ENCODE measurements at places on chromosomes 2 and 18.

DNA sequence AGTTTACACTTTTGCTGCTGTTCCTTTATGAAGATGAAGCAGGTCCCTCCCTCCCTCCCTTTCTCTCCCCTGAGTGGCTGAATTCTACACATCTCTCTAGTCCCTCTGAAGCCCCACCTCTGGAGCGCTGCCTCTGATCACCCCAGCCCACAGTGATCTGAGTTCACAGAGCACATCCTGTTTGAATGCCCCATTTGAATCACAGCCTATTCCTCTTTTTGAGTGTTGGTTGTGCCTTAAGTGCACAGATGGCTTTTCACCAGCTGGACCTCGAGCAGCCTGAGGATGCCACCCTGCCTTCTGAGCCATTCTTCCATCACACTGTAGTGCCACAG is 87.1 kb downstream of the ITGB1BP1 start:
- DNase-seq: no peak

DNA sequence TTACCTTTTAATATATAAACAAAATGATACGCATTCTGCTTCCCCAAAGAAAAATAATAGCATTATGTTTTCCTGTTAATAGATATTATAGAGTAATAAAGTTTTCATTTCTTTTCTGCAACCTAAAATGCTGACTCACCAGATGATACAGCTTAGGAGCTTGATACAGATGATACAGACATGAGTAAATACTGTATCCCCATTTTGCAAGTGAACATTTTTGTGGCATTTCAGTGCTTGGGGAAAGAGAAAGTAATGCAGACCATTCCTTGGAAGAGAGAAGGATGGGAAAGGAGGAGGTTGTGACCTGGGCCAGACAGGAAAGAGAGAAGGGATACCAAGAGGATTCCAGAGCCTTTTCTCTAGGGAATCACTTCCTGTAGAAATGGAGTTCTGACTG is 97.5 kb upstream of the FSHR start:
- DNase-seq: no peak

DNA sequence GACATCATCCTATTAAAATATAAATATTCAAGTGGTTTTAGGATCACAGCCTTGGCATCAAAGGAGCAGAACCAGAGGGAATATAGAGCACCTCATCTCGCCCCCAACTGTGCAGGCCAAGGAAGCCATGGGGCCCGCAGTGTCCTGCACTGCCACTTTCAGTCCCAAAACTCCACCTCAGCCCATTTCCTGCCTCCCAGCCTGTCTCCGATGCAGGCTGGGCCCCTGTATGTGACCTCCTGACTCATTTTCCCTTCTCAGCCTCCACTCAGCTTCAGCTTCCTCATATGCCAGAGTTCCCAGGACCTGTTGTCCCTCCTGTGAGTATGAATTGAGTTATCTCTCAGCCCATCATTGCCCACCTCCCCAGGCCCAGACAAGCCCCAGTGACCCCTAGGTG is 72.9 kb upstream of the GLI2 start:
- DNase-seq: no peak

DNA sequence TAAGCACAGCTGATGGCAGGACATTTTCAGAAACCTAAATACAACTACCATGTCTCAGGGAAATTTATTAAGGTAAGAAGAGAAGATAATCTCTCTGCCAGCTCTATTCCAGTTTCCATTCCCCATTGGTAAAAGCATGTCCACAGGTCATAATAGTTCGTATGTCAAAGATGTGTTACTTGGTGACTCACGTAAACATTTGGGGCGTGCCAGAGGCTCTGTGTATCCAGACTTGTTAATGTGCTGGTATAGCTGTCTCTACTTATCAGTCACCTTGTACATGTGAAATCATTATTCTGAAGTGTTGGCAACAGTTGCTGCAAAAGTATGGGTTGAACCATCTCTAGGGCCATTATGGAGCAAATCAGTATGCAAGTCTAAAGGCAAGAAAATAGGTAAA is 1345.1 kb downstream of the SUCLG1 start:
- DNase-seq: no peak

- no peak for DNase-seq
Measured at GRCh38 chr2:234564699-234565098, 67.8 kb upstream of the ARL4C start.

DNA sequence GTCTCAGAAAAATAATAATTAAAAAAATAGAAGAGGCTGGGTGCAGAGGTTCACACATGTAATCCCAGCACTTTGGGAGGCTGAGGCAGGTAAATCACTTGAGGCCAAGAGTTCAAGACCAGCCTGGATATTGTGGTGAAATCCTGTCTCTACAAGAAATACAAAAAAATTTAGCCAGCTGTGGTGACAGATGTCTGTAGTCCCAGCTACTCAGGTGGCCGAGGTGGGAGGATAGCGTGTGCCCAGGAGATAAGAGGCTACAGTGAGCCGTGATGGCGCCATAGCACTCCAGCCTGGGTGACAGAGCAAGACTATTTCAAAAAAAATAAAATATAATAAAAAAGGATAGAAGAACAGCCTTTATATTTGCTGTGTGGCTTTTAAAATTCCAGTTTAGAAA is 35.9 kb downstream of the SMC6 start:
- no peak for DNase-seq

DNA sequence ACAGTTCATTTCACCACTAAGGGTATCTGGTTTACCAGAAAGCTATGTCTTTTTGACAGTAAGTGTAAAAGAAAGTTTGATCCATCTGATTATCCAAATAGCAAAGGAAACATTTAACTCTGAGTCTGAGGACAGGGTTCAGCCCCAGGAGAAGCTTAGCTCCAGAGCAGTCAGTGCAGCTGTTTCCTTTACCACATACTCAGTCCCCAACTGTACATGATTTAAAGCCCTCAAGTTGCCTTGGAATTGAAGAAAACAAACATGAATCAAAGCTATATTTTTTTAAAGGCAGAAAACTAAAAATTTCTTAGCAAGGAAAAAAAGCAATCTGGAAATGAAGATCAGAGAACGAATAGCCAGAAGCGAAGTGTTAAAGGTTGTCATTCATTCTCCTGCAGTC is 746.0 kb downstream of the METTL4 start:
- no peak for DNase-seq

DNA sequence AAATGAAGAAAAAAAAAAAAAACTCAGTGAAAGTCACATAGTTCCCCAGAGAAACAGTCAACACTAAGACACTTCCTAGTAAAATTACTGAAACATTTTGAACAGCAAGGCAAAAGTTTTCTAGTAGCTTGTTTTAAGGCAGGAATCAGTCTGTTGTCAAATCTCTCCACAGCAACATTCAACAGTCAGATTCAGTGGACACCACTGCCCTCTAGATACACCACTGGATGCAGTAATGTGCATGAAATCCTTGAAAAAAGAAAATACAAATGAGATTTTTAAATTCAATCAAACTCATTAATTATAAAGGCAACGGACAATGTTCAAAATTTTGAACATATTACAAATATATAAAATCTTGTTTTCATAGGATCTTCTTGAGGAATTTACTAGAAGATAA is 46.4 kb downstream of the GRB14 start:
- DNase-seq: no peak

DNA sequence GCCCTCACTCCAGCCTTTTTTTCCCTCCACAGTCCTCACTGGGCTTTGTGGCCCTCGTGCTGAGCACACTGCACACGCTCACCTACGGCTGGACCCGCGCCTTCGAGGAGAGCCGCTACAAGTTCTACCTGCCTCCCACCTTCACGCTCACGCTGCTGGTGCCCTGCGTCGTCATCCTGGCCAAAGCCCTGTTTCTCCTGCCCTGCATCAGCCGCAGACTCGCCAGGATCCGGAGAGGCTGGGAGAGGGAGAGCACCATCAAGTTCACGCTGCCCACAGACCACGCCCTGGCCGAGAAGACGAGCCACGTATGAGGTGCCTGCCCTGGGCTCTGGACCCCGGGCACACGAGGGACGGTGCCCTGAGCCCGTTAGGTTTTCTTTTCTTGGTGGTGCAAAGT is 39.4 kb downstream of the STEAP3 start:
- DNase-seq: no peak

- DNase-seq: no peak
Measured at GRCh38 chr2:186518945-186519344, 32.9 kb downstream of the ZC3H15 start.

GRCh38 chr2:32356681-32357317 is at the start of gene BIRC6:
Gene BIRC6, plus strand, starts transcription at chr2:32357023. Its CDS starts 139 bp downstream, at chr2:32357162.
- peak; percentile 67 for DNase-seq

- DNase-seq: no peak
Measured at GRCh38 chr2:160077912-160078810, 15.7 kb upstream of the PLA2R1 start.

DNA sequence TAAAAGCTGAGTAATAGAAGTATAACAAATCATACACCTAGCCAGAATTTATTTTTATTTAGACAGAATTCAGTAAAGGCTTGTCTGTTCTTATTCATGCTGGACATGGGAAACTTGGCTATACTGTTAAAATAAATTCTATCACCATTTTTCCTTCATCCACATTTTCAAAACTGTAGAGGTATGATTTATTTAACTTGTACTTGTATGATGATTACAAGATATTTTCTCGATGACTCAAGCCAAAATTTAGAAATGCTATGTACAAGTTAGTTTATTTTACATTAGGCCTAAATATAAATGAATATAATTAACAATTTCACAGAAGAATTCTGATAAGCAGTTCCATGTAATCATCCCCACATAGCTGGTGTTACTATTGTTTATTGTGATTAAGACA is 194.8 kb upstream of the DOK6 start:
- DNase-seq: no peak

GRCh38 chr18:24930971-24931370 is 421.0 kb downstream of the ZNF521 start:
- no peak for DNase-seq

- no peak for DNase-seq
Measured at GRCh38 chr18:59799383-59800015, 100.3 kb upstream of the PMAIP1 start.

GRCh38 chr2:236376566-236377244 is 112.5 kb upstream of the ASB18 start:
- DNase-seq: no peak

DNA sequence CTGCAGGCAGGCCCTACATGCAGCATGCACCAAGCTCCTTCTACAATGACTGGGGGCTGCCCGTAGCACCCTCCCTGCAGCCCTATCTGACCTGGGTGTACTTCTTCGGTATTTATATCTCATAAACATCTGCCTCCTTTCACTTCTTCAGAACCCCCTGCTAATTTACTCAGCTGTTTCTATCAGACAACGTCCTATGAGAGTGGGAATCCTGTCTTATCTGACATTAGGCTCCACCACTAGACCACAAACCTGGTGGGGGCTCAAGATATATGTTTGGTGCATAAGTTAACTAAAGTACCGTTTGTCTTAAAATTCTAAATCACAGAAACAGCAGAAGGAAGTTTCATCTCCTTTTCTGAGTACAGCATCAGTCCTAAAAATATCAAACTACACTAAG is 10.6 kb downstream of the HSBP1L1 start:
- DNase-seq: no peak

DNA sequence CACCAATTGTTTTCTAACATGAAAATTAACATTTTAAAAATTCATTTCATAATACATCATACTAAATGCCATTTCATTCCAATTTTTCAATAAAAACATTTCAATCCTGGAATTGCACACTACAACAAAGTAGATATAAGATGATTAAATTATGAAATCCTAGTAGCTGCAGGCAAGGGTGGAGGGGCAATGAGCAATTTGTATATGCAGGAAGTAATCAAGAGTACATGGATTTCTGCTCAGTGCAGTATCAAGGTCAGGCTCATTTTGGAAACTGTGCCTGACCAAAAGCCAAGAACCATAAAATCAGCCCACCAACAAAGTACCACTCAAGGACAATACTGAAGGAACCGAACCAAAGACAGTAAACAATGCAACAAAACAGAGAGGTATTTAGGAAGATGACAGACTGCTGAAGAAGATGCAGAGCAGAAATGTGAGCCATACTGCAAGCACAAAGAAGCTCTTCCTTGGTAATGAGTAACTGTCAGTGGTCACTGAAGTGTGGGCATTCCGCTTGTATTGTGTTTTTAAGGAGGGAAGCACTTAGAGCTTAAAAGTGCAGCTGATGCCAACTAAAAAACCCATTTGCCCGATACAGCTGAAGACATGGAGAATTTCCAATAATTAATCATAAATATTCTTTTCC is 34.5 kb upstream of the DSEL start:
- no peak for DNase-seq

- no peak for DNase-seq
Measured at GRCh38 chr2:170369894-170370293, 191.9 kb downstream of the MYO3B start.

All from omental fat pad (tissue), 4 donors.